ENCODE measurements at places on chromosomes 1 and 21. TPM values are rescaled to one million over a fixed set of nuclear protein-coding genes. Genes with fewer than 3 reads are reported as not detected.
A peak's percentile ranks its signal among the peaks of the same experiment; 100 is the strongest.

DNA sequence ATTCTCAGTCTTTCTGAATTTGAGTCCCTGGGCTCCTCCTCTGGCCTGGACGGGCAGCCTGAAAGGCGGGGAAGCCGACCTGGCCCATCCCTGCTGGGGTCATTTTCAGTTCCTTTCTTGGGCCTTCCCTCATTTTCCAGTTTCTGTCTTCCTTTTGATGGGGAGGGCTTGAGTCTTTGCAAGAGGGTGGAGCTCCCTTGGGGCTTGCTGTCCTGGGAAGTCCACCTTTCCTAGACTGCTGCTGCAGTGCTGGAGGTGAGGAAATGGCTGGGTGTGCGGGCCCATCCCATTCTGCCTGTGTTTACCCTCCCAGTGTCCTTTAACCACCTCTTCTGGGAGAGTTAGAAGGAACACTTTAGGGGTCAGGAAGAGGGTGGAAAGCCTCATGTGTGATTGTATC is 40.4 kb upstream of the SYNC start:
- H3K27ac ChIP-seq, result peak overlapping the region; percentile 83
- H3K4me1 ChIP-seq, result peaks cover 10% of the 10 kb centered on the region
- DNase-seq, result no peak
- H3K36me3 ChIP-seq, result no peaks in the 10 kb centered on the region
- H3K4me3 ChIP-seq, result peak overlapping the region; percentile 58

DNA sequence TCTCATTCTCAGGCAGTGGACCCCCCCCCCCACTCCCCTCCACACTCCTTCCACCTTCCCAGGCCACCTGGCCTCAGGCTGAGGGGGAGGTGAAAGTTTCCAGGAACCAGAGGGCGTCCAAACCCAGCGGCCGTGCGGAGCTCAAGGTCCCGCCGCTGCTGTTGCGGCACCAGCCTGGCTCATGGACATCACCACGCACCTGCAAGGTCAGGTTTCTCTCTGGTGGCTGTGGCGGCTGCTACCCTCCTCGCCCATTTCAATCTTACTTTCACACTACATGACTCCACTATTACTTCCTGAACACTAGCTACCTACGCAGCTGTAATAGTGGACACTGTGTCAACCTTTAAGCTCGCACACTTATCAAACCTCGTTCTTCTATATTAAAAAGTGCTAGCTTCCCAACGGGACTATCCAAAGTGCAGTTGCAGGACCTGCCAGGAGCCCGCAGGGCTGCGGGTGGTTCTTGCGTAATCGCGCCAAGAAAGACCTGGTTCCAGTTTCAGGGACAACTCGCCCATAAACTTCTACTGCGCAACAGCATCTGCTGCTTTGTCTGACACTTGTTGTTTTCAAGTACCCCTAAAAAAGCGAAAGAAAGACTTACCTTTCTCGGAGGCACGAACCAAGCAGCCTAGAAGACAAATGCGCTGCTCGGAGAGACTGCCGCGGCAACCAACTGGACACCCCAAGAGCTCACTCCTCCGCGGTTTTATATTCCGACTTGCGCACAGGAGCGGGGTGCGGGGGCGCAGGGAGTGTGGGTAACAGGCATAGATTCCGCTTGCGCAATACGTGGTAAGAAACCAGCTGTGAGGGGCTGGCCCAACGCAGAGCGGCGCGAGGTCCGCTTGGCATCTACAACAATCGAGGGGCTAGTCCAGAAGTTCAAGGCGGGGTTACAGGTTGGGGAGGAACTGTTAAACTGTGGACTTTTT is at the start of gene DIRAS3:
Gene DIRAS3 (minus strand): TSS at position 687 of the 938 bp plus-strand sequence. CDS start 3,330 bp downstream, outside the sequence.
- DNase-seq, result peak; percentile 29
- no peak within 1 kb of the TSS for H3K27ac ChIP-seq
- H3K4me1 ChIP-seq, result no peaks in the 10 kb centered on the region

The AGT gene
- 2.8 TPM for total RNA-seq

The GPX7 gene
- total RNA-seq, result 22.4 TPM

DNA sequence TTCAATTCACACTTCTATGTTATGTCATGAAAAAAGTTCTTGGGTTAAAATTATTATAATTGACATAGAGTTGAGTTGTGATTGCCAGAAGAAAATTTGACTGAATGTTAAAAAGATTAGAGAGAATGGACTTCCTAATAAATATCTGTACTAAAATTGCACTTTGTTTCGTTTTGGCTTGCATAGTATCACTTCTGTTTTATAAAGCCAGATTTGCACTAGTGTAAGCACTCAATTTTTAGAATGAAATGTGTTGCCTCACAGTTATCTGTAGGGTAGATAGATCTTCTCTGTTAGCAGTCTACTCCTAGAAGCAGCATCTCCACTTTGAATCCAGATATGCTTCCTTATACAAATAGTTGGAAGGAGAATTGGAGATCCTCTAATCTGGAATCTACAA is 95.2 kb upstream of the MPC2 start:
- no peak overlapping the region for H3K4me3 ChIP-seq
- no peak overlapping the region for H3K27ac ChIP-seq
- no peaks in the 10 kb centered on the region for H3K4me1 ChIP-seq

The LAMC1 gene
- 144 TPM for total RNA-seq

The CHRM3 gene
- 3.1 TPM for total RNA-seq

GRCh38 chr1:113912594-113913311 is 7.6 kb downstream of the DCLRE1B start:
- no peaks in the 10 kb centered on the region for H3K4me1 ChIP-seq
- H3K27ac ChIP-seq, result peak overlapping the region; percentile 31
- peaks cover 44% of the 10 kb centered on the region for H3K36me3 ChIP-seq
- peak; percentile 80 for DNase-seq

GRCh38 chr1:226541231-226541630 is 7.3 kb upstream of the STUM start:
- no peak overlapping the region for H3K4me3 ChIP-seq
- peaks cover 11% of the 10 kb centered on the region for H3K4me1 ChIP-seq
- DNase-seq, result no peak
- H3K36me3 ChIP-seq, result no peaks in the 10 kb centered on the region
- no peaks in the 10 kb centered on the region for H3K27me3 ChIP-seq

DNA sequence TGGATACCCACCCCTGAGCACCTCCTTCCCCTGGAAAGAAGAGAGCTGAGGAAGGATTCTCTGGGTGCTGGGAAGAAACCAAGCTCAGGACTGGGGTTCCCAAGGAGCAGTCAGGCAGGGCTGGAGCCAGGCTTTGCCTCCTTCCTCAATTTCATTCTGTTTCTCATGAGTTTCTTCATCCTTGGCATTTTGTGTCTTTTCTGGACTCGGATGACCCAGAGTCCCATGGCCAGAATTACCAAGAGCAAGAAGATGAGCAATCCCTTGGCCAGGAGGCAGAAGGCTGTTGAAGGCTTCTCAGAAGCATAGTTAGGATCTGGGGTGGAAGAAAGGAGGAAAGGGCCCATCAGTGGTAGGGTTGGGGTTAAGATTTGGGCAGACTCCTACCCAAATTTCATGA is 2.5 kb downstream of the SLAMF9 start:
- DNase-seq, result no peak
- no peak overlapping the region for H3K4me3 ChIP-seq
- H3K27ac ChIP-seq, result no peak overlapping the region
- H3K4me1 ChIP-seq, result no peaks in the 10 kb centered on the region

DNA sequence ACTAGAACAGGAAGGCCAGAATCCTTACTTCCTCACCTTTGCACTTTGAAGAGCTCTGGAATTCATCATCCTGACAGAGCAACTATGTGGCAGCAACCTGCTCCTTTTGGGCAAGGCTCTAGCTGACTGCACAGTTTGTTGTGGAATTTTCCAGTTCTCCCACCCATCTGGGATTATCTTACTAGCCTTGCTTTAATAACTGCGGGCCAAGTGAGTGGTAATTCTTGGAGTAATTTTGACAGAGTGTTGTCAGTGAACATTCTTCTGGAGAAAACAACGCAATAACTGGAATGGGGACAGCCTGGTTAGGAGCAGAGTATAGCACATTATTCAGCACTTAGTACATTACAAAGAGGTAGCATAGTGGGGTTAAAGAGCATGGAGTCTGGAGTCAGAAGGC is 75.3 kb downstream of the NTMT2 start:
- no peak for DNase-seq
- H3K36me3 ChIP-seq, result no peaks in the 10 kb centered on the region
- no peak overlapping the region for H3K27ac ChIP-seq
- H3K4me1 ChIP-seq, result no peaks in the 10 kb centered on the region
- H3K27me3 ChIP-seq, result no peaks in the 10 kb centered on the region
- no peak overlapping the region for H3K4me3 ChIP-seq

DNA sequence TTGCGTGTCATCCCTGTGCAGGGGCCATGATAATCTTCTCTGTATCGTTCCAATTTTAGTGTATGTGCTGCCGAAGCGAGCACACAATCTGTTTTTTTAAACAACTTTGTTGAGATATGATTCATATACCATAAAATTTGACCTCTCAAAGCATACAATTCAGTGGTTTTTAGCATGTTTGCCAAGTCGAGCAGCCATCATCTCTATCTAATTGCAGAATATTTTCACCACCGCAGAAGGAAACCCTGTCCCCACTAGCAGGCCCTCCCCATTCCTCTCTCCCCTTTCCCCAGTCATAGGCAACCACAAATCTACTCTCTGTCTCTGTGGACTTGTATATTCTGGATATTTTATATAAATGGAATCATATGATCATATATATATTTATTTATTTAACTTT is 78.7 kb upstream of the TINAGL1 start:
- no peaks in the 10 kb centered on the region for H3K36me3 ChIP-seq
- H3K27me3 ChIP-seq, result no peaks in the 10 kb centered on the region
- H3K4me3 ChIP-seq, result no peak overlapping the region

DNA sequence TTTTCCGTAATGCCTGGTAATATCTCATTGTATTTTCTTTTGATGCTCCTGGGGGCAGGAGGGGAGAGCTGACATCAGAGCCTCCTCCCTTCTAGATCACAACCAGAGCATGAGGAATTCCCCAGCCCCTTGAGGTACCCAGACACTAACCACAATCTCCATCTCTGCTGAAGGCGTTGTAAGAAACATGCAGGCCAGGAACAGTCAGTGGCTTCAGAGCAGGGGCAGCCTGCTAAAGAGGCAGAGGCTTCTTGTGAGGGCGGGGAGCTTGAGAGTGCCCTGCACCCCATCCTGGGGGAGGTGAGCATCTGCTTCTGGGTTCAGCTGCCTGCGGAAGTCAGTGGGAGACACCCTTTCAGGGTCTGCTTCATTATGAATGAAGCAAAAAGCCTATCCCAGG is 19.0 kb downstream of the MAPKAPK2 start:
- no peak for DNase-seq
- no peak overlapping the region for H3K4me3 ChIP-seq
- H3K27ac ChIP-seq, result no peak overlapping the region
- H3K27me3 ChIP-seq, result no peaks in the 10 kb centered on the region
- no peaks in the 10 kb centered on the region for H3K36me3 ChIP-seq

GRCh38 chr1:113166473-113166872 is 93.5 kb downstream of the LRIG2 start:
- H3K4me1 ChIP-seq, result no peaks in the 10 kb centered on the region
- no peak for DNase-seq
- no peaks in the 10 kb centered on the region for H3K27me3 ChIP-seq

The UMODL1 gene
- not detected for total RNA-seq

GRCh38 chr1:38489844-38490270 is 369.7 kb downstream of the RRAGC start:
- H3K36me3 ChIP-seq, result no peaks in the 10 kb centered on the region
- H3K4me1 ChIP-seq, result no peaks in the 10 kb centered on the region
- no peak for DNase-seq
- no peak overlapping the region for H3K27ac ChIP-seq
- peaks cover 6% of the 10 kb centered on the region for H3K27me3 ChIP-seq

The GJA9 gene
- 0.15 TPM for total RNA-seq

Data from left lung (tissue), 14 donors.